ENCODE measurements at places on chromosomes 11 and 22. TPM values are rescaled to one million over a fixed set of nuclear protein-coding genes. Genes with fewer than 3 reads are reported as not detected.

DNA sequence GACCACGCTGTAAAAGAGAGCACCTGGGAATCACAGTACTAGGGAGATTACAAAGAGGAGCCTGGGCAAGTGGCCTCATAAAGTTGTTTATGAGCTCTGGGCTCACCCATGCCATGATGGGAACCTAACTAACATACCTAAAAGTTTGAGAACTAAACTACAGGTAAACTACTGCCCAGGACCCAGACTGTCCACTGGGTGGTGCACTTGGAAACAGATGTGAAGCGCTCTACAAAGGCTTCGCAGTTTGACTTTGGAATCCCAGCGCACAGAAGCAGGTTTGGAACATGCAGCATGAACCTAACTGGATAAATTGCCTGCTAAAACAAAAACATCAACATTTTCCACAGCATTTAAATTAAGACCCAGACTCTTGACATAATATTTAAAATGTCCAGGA is 418.6 kb downstream of the FAM181B start:
- DNase-seq = no peak

GRCh38 chr11:65419772-65420481 is 2.7 kb upstream of the NEAT1 start:
- peak; percentile 95 for DNase-seq

- peak; percentile 29 for DNase-seq
These were observed 3.6 kb downstream of the MLC1 start for GRCh38 chr22:50081426-50082196.

DNA sequence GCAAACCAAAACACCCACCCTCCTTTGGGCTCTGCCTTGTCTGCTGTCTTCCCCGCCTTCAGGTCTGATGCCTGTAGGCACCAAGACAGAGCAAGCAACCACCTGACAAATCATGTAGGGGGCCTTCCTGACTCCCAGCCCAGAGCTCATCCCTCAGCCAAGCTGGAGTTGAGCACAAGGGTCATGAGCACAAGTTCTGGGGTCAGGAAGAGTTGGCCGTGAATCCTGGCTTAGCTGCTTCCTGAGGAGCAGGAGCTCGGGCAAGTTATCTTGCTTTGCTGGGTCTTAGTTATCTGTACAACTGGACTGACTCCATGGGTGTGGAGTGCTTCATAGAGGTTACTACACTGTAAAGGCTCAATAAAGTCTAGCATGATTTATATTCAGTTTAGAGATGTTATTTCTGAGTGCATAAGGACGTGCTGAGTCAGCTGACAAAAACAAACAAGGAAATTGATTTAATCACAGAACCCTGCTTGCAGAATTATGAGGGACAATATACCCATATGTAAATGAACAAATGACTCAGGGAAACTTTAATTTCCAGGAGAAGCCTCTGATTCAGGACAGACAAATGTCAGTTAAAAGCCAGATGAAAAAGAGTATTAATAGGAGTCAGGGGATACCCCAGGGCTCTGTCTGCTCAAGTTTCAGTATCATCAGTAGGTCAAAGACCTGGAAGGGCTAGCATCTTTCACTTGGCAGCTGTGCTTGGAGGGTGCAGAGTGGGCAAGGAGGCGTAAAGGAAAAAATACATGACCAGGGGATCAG is 15.0 kb upstream of the APOA1 start:
- DNase-seq = no peak

- no peak for DNase-seq
These were observed 10.9 kb downstream of the SMCO4 start for GRCh38 chr11:93532281-93532789.

- DNase-seq = peak; percentile 72
These were observed 6.8 kb downstream of the NAA40 start for GRCh38 chr11:63945477-63946163.

GRCh38 chr22:44876921-44877320 is 124.5 kb downstream of the ARHGAP8 start:
- no peak for DNase-seq

DNA sequence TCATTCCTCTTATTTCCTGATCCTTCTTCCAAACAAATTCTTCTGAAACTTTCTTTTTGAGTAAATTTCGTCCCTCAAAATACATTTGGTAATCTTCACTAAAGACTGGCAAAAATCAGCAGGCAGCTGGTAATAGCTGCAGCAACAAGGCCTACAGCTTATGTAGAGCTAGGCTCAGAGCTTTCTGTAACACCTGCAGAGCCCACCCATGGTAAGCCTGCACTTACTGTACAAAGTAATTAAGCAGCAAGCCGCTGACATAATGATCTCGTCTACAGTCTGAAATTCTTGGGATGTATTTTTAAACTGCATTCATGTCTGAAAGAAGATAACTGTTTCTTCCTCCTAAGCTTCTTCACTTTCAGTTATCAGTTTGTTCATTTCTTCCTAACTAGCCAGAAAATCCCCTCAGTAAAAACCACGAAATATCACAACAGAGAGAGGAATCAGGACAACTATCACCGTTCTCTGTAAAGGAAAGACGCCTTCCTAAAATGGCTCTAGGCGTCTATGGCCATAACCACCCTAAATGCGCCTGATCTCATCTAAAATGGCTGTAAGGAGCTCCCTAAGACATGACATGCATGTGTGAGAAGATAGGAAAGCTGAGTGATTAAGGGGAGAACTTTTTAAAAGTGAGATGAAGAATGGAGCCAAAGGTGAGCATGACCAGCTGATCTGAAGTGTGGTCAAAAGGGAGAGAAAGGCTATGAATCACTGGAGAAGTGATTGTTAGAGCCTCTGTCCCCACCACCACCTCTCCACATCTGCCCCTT is 56.2 kb downstream of the DENND5A start:
- no peak for DNase-seq

DNA sequence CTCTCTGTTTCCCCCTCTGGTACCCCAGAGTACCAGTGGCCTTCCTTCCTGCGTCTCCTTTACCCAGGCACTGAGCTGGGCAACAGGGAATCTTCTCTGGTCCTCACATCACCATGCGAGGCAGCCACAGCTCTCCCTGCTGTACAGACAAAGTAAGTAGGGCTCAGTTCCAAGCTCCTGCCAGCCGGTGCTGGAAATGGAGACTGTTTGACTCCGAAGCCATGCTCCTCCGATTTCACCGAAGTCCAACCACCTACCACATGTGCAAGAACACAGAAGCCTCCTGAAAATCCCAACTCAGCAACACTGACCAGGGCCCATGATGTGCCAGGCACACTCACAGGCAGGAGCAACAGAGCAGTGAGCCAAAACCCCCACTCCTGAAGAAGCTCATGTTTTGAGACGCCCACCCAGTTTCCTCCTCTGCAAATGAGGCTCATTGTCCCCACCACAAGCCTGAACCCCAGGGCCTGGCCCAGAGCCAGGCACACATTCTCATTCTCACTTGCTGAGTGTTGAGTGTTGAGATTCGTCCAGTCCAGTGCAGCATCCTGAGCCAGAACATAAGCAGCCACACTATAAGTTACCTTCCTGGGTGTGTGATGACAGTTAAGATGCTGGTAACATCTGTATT is 156.0 kb downstream of the MPPED1 start:
- no peak for DNase-seq

GRCh38 chr11:1307163-1307870 is 2.1 kb downstream of the TOLLIP start:
- no peak for DNase-seq

DNA sequence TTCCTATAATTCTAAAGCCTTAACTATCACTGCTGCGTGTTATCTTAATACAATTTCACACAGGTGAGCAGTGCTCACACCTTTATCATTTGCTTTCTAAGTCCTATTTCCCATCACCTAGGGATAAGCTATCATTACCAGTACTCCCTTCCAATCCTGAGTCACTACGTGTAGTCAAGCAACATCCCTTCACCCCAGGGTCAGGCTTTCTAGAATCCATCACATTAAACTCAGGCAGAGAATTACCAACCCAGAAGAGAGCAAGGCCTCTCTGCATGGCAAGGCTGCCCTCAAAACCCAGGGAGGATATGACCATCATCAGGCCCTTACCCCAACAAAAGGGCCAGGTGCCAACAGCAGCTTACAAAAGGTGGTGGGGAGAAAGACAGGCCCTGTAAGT is 9.8 kb downstream of the PACSIN2 start:
- DNase-seq = no peak

DNA sequence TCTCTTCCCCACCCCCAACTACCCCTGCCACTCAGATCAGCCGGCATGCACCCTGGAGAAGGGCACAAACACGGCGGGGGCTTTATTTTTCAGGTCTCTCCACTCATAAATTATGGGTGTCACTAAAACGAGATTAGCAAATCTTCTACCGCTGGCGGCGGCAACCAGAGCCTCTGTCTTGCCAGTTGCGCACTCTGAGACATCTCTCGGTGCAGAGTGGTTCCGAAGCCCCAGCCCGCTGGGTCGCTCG is 125.3 kb upstream of the C11orf58 start:
- DNase-seq = no peak

DNA sequence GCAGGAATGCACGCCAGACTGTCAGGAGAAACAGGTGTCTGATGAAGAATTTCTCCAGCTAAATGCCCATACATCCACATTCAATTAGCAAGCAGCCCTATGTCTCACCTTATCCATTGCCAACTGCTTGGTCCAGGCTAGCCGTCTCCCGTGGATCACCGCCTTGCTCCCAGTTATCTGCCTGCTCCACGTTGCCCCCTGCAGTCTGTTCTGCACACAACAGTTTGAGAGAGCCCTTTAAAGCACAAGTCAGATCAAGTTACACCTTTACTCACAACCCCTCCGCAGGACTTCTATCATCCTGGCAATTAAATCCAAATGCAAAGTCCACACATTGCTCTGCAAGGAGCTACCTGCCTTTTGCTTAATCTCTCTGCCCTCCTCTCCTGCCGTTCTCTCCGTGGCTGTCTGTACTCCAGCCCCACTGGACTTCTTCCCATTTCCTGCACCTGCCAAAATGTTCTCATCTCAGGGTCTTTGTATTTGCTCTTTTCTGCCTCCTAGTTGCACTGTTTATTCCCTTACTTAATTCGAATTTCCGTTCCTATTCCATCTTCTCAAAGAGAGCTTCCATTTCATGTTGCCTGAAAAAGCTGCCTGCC is 185.3 kb upstream of the LARGE1 start:
- peak; percentile 68 for DNase-seq

DNA sequence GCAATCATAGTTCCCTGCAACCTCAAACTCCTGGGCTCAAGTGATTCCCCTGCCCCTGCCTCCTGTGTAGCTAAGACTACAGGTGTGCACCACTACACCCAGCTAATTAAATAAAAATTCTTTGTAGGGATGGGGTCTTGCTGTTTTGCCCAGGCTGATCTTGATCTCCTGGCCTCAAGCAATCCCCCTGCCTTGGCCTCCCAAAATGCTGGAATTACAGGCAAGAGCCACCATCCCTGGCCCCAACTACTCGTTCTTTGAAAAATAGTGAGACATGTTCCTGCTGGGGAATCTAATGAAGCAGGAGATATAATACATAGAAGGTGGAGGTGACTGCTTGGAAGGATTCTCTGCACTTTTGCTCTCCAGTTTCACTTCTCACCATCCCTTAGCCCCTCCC is 40.1 kb upstream of the RFPL3 start:
- no peak for DNase-seq

DNA sequence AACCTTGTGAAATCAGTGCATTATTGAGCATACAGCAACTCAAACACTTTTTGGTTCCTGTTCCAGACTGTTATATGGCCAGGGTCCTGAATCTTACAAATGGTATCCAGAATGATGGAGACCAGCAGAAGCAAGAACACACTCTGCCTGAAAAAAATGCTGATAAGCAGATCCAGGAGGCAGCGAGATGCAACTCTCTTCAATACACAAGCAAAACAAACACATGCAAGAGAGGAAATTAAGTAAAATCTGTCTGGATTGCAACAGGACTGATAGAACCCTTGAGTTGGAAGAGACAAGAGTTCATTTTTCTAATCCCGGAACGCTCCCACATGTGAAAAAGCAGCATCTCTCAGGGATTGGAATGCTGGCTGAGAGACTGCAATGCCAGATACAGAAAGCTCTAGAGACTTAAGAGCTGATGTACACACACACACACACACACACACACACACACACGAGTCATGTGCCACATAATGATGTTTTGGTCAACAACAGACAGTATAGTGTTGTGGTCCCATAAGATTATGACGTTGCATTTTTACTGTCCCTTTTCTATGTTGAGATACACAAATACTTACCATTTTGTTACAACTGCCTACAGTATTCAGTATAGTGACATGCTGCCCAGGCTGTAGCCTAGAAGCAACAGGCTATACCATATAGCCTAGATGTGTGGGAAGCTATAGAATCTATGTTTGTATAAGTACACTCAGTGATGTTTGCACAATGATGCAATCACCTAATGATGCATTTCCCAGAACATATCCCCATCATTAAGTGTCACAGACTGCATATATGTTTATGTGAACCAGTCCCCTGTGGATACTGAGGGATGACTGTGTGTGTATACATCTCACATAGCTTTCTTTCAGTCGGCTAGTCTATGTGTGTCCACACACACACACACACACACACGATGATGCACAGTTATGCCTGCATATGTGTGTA is 406.6 kb downstream of the LARGE1 start:
- no peak for DNase-seq

- peak; percentile 63 for DNase-seq
These were observed 3.9 kb upstream of the VSIG10L2 start for GRCh38 chr11:125941619-125942611.

GRCh38 chr11:29957431-29957830 is 59.4 kb downstream of the KCNA4 start:
- no peak for DNase-seq

GRCh38 chr11:32255841-32256240 is 165.0 kb downstream of the RCN1 start:
- no peak for DNase-seq

DNA sequence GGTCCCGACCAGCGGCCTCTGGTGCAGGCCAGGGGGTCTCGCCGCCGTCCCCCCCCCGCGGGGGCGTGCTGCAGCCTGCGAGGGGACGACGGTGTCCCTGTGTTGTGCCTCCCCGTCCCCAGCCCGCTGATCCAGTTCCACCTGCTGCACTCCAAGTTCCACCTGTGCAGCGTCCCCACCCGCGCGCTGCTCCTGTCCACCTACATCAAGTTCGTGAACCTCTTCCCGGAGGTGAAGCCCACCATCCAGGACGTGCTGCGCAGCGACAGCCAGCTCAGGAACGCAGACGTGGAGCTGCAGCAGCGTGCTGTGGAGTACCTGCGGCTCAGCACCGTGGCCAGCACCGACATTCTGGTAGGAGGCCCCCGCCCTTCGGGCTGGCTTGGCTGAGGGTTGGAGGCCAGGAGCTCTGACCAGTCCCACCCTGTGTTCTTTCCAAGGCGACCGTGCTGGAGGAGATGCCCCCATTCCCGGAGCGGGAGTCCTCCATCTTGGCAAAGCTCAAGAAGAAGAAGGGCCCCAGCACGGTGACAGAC is 42.8 kb downstream of the MUC6 start:
- DNase-seq = no peak

The TCN1 gene
- total RNA-seq = not detected

The C22orf42 gene
- total RNA-seq = not detected

The DDTL gene
- 1.7 TPM for total RNA-seq

The SCGB1D2 gene
- total RNA-seq = 3.7 TPM

The LRRC75B gene
- 5.0 TPM for total RNA-seq

The P2RX6 gene
- total RNA-seq = 3.9 TPM

The C2CD3 gene
- total RNA-seq = 9.1 TPM

The TBX10 gene
- total RNA-seq = 0.51 TPM

All from Right ventricle myocardium superior (tissue), 1 donor.